AG09309 (cell line): ENCODE measurements at places on chromosomes 1 and 21.

DNA sequence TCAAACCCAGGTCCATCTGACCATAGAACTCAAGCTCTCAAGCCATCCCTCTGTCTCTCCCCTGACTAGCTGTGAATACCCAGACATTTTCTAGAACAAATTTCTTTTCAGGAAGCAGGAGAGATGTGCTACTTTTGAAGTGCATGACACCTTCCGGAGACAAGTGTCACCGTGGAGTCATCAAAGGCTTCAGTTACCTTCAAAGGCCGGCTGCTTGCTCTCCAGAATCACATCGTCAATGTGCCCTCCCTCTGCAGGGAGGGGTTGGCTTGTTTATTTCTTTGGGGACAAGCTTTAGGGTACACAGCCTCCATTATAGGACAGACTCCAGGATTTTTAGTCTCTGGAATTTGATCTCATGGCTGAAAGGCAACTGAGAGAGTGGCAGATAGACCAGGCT, 37.7 kb upstream of the IGSF21 start:
- DNase-seq, result no peak

DNA sequence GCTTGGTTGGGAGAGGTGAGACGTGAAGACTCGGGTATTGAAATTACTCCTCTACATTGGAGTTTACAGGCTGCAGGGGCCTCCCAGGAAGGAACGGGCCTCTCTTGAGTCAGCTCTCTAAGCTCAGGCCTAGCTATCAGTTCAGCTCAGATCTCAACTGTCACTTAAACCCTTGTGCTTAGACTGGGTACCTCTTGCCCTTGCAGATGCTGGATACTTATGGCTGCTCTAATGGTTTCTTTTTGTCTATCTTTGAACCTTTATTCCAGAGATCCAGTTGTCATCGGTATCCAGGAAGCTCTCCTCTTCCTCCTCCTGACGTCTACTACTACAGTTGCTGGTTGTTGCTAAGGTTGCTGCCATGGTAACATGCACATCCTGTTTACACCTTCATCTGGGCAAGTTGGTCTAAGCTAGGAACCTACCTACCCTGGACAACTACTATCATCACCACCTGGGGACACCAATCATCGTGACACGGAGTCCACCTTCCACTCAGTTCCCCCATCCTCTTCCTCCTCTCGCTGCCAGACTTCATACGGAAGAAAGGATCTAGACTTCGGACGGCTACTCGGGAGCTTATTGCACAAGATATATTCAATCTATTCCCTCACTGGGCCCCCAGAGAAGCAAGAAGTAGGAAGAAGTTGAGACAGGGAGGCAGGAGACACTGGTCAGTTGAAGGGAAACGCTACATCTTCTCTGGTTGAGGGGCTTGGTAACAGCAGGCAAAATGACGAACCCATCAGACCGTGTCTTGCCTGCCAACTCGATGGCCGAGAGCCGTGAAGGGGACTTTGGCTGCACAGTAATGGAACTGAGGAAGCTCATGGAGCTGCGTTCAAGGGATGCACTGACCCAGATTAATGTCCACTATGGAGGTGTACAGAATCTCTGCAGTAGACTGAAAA, 56.1 kb downstream of the ATP2B4 start:
- no peak for DNase-seq

- peak; percentile 21 for DNase-seq
Measured at GRCh38 chr1:78519446-78519845, 28.7 kb downstream of the PTGFR start.

DNA sequence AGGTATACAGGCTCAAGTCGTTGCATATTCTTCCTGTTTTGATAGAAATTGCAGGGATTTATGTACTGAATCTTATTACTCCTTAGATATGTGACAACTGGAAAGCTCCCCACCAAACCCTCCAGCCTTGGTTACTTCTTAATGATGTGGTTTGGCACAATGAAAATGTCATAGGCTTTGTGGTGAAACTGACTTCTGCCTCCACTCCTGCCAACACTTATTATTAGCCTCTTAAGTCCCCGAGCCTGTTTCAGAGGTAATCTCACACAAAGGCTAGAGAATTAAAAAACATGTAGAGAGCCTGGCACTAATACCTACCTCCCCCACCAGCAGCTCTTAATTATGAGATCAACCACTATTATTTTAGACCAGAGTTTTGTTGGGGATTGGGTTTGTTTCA, 4.2 kb downstream of the COX20 start:
- DNase-seq, result no peak

GRCh38 chr1:108208724-108209446, 8.7 kb upstream of the SLC25A24 start:
- DNase-seq, result no peak

DNA sequence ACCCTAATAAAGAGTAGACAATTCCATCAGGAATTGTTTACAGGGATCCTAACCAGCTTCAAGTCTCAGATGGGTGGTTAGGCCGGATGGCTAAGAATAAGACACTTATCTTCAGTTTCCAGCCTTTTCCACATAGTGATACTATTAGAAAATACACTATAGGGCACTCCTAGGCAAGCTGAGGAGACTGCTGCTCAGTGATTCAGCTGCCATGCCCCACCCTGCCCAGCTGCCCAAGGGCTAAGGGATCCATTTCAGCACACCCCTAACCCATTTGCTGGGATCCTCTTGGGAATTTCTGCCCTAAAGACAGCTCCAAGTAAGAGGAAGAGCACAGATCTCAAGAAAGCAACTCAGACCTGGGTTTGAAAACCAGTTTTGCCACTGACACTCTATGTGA, 31.9 kb downstream of the PLPP3 start:
- no peak for DNase-seq

DNA sequence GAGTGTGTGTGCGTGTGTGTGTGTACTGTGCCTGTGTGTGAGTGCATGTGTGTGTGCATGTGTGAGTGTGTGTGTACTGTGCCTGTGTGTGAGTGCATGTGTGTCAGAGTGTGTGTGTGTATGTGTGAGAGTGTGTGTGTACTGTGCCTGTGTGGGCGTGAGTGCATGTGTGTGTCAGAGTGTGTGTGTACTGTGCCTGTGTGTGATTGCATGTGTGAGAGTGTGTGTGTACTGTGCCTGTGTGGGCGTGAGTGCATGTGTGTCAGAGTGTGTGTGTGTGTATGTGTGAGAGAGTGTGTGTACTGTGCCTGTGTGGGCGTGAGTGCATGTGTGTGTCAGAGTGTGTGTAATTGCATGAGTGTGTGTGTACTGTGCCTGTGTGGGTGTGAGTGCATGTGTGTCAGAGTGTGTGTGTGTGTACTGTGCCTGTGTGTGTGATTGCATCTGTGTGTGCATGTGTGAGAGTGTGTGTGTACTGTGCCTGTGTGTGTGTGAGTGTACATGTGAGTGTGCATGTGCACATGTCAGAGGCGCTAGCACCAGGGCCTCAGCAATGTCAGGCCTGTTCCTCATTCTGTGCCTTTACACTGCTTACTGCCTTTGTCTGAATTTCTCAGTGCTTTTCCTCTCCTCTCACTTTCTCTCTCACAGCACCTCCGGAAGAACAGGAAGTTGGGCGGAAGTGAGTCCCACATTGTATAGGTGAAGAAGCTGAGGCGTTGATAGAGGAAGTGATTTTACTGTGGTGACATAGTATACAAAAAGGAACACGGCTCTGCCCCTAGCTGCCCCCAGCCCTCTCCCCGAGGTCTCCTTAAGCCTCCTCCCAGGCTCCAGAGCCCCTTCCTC, 4.9 kb downstream of the SLC5A9 start:
- no peak for DNase-seq
